ENCODE measurements at places on chromosomes 2 and 18.

DNA sequence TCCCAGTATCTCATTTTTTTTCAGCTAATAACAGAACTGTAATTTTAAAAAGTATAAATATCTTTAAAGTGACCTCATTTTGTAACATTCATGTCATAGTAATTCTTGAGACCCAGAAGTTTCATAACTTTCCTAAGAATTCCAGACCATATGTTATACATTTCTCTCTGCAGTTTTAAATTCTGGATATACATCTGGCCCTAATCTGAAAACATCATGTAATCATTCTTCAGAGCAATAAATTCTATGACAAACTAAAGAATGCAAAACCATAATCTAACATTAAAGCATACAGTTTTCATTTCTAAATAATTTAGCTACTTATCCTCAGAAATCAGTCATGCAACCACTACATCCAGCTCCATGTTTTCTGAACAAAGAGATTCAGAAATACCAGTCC, 198.3 kb upstream of the SLC35G4 start:
- DNase-seq = no peak

GRCh38 chr2:226799211-226799975, at the start of gene IRS1:
Gene IRS1, minus strand, starts transcription at chr2:226799820. Its CDS starts 1,082 bp downstream, at chr2:226798738.
- DNase-seq = peak; percentile 81

DNA sequence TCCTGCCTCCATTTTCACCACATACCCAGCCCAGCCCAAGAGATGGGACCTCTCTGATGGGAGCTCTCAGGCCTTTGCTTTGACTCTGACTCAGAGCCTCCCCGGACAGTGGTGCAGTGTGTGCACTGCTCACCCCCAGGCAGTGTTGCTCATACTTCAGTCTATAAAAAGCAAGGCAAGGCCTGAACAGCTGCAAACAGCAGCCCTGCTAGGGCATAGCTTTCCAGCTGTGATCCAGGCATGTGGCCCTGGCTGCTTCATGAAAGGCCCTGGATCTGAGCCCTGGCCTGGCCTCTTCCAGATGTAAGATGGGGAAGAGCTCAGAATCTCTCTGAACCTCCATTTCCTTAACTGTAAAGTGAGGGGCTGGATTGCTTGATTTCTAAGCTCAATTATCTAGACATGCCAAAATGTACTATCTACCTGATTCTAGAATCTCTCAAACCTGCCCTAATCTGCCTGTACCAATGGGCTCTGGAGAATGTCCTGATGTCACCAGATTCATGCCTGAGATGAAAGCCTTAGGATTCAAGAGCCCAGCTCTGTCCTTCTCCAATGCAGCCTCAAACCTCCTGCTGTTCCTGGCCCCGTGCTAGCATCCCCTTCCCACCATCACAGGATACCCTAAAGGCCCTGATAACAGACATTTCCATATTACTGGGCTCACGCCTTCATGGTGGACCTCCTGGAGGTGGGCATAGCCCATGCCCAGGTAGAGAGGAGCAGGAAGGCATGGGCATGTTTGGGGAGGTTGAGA, 206.9 kb downstream of the ARL4C start:
- peak; percentile 12 for DNase-seq

DNA sequence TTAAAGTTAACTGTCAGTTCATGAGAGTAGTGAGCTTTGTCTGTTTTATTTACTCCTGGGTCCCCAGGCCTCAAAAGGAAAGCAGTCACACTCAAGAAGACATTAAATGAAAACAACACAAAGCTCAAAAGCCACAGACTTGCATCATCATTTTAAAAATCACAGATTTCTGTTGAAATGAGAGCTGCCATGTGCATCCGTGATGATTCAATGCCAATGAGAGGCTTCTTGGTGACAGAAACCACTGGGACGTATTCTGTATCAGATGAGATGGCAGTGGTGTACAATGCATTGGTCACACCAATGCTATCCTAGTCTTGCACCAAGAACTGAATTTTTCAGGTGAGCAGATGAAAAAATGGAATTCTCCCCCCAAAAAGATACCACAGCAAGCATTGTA, 204.8 kb downstream of the ANAPC1 start:
- no peak for DNase-seq

DNA sequence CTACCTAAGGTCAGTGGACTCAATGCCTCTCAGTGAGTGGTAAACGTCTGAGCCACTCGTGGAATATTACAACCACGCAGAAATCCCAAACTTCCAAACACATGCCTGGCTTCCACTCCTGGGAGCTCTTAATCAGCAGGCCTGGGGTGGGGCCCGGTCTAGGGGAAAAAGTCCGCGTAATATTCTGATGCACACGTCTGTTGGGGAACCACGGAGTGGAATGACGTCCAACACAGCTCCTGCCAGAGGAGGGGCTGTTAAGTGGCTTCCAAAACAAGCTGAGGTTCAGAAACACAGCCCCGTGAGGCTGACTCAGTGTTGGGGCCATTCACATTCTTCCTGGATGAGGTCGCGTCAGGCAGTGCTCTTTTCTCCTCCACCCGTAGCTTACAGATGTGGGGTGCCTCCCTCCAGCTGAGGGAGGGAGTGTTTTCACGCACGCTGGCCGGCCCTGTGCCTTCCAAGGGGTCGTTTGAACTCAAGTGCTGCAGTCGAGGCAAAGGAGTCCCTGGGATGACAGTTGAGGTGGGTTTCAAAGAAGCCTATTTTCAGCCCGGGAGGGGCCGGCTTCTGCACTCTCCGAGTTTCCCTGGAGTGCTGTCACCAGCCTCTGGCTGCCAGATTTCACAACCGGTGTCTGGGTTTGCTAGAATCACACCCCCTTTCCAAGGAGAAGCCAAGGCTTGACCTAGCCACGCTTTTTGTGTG, 73.1 kb downstream of the ACKR3 start:
- DNase-seq = no peak

DNA sequence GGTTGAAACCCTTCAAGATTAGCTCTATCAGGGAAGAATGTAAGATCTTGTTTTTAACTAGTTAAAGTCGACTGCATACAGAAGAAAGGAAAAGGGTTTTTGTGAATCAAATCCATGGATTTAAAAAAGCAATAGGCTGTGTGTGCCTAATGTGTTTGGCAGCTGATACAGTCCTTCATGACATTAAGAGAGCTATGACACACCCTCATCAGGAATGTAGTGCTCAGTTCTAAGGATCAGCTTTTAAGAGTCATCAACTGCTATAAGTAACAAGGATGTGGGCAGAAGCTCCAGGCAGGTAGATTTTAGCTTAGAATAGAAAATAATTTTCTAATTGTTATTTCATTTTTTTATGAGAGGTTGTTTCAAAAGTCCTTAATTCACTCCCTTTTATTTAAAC, 52.9 kb downstream of the PPP1R1C start:
- no peak for DNase-seq

- no peak for DNase-seq
Observed at GRCh38 chr18:73758446-73758845, 389.2 kb downstream of the FBXO15 start.

GRCh38 chr2:176088048-176088936, 4.2 kb upstream of the HOXD13 start:
- DNase-seq = no peak

- DNase-seq = no peak
Observed at GRCh38 chr2:213688133-213688532, 403.9 kb downstream of the SPAG16 start.

GRCh38 chr2:48414980-48415835, 114.7 kb upstream of the STON1 start:
- no peak for DNase-seq

DNA sequence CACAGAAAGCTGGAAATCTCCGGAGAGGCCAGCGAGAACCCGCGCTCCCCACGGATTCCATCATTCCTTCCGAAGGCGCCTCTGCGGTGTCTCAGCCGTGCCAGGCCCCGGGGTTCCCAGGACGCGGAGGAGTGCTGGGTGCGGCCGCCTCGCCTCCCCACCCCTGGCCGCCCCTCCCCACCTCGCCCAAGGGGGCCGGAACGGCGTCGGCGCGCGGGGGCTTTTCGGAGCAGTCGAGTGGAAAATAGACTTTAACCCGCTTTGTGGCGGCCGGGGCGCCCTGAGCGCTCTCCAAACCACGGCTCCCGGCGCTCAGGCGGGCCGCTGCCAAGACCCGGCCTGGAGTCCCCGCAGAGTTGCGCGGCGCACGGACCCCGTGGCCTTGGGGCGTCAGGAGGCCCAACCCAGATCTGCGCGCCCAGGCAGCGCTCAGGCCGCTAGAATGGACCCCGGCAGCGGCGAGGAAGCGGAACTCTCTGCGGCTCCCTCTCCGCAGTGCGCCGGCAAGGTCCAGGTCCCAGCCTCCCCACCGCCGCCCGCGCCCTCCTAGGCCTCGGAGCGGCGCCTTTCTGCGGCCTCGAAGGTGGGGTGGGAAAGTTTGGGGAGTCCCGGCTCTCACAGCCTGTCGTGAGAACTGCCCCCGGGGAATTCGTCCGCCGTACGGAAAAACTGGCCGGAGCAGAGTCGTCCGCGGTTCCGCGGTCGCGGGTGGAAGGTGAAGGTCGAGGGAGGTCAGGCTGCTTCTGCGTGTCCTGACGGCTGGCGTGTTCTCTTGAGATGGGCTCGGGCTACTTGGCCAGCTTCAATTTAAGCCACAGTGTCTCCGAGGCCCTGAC, 1.2 kb upstream of the EMX1 start:
- peak; percentile 87 for DNase-seq

DNA sequence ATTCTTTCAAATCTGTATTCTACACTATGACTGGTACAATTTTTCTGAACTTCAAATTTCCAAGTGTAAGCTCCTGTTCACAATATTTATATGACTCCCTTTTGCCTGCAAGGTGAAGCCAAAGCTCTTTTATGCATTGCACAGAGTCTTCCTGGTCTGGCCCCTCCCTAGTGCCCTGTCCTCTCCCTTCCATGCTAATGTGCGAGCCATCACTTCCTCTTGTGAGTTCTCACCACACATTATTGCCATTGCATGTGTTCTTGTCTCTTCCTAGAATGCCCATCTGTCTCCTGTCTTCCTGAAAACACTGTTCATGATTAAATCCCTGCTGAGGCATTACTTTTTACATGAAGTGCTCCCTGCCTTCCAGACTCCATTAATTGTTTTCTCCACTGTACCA, 169.9 kb downstream of the MC4R start:
- no peak for DNase-seq

DNA sequence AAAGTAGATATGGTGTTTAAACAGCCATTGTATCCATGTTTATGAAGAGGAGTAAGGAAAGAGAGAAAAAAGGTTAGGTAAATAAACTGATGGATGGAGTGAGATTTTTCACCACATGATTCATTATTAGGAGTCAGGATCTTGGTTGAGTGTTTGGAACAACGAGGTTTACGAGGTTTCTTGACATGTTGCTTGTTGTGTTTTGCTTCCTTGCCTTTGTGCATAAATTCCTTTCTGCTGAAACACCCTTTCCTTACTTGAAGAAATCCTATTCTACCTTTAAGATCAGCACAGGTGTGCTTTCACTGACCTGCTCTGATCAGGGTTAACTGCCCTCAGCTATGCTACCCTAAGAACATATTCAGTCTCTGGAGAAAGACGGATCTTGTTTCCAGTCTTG, 66.6 kb downstream of the EFEMP1 start:
- DNase-seq = no peak

- no peak for DNase-seq
Observed at GRCh38 chr2:210421916-210422315, 54.6 kb downstream of the LANCL1 start.

DNA sequence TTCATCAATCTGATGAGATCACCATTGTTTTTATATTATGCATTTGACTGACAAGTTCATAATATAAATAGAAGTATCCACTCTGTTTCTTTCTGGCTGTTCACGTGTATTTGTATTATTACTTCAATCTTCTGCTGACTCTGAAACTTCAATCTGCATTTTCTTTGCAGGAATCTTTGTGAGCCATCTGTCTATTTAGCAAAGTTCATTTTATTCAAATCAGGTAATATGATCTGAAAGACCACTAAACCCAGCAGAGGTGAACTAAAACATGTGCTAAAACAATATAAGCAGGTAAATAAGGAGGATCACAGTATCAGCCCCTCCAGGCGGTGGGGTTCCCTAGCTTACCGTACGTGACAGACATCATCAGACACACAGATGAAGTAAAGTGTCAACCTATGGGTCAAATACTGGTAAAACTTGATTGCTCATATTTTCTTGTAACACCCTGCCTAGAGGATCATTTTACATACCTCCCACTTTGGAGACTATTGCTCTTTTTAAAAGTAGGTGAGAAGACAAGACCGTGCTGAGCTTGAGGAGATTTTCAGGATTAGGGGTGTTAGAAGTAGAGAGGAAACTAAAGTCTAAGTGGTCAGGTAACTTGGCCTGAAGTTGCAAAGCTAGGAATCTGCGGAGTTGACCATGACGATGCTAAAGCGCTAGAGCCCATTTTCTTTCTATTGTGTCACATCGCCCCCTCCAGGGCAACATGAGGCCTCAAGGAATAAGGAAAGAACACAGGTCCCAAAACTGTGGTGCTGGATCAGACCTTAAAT, 9.0 kb downstream of the DTNB start:
- DNase-seq = peak; percentile 50

GRCh38 chr2:162113088-162113775, 38.8 kb downstream of the GCG start:
- no peak for DNase-seq
